IMR-90 (cell line): ENCODE measurements at places on chromosomes 6 and 20.

DNA sequence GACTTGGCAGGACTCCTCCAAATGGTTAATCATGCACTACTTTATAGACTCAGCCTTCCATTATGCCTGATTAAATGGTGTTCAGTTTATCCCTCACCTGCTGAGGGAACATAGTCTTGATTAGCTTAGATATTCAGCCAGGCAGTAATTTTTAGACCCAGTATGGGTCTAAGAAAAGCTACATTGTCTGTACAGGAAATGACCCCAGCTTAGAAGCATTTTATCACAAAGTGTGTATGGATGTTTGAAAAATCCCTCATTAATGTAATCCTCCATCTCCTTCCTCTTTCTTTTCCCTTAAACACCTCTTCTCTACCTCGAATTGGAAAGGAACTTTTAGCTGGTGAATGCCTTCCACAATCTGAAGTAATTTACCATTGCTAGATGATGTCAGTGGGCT, 252.2 kb upstream of the BMP2 start:
- peak; percentile 8 for DNase-seq

DNA sequence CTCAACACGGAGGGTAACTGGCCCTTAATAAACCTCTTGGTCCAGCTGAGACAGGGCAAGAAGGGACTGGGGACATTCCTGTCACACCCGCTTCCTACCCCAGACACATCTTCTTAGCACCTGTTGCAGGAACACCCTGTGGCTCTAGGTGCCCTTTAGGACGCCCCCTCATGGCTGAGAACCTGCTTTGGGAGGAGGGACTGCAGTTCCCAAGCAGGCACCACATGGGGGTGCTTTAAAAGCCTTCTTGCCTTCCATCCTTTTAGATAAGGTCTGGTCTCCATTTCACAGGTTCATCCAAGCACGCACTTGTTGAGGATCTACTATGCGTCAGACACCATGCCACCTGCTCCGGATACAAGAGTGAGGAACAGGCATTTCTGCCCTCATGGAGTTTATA, 26.6 kb downstream of the NSFL1C start:
- peak; percentile 12 for DNase-seq

GRCh38 chr6:90288404-90288803, 8.2 kb downstream of the BACH2 start:
- DNase-seq = peak; percentile 15

- DNase-seq = no peak
Measured at GRCh38 chr20:875115-875514, 41.0 kb downstream of the ANGPT4 start.

- no peak for DNase-seq
Measured at GRCh38 chr6:11662323-11662722, 116.3 kb downstream of the ADTRP start.

DNA sequence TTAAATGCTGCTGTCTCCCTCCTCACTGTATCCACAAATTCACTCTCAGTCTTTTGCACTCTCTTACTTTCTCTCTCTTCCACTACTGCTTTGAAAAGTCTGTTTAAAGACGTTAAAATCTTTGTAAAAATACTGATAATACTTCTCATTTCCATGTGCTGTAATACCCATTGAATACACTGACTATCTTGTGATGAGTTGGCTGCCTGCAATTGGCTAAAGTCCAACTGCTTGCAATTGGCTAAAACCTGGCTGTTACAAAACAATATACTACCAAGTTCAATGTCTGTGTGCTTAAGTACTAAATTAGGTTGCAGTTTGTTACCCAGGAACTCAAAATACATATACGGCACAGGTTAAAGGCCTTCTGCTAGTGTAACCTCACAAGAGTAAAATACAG, 264.8 kb downstream of the THBS2 start:
- DNase-seq = peak; percentile 44

GRCh38 chr6:14709066-14709670, 536.7 kb upstream of the JARID2 start:
- peak; percentile 45 for DNase-seq

- DNase-seq = no peak
Measured at GRCh38 chr6:8336406-8337057, 98.8 kb downstream of the SLC35B3 start.

- DNase-seq = no peak
Measured at GRCh38 chr6:33822575-33823395, 19.0 kb upstream of the MLN start.

GRCh38 chr20:32514760-32515159, 70.4 kb downstream of the NOL4L start:
- DNase-seq = no peak

- DNase-seq = peak; percentile 64
Measured at GRCh38 chr6:112086744-112087135, 542 bp downstream of the TUBE1 start.

- DNase-seq = peak; percentile 77
Measured at GRCh38 chr6:1424306-1424927, 35.0 kb downstream of the FOXF2 start.

- no peak for DNase-seq
Measured at GRCh38 chr20:5069141-5069806, 50.5 kb downstream of the PCNA start.

DNA sequence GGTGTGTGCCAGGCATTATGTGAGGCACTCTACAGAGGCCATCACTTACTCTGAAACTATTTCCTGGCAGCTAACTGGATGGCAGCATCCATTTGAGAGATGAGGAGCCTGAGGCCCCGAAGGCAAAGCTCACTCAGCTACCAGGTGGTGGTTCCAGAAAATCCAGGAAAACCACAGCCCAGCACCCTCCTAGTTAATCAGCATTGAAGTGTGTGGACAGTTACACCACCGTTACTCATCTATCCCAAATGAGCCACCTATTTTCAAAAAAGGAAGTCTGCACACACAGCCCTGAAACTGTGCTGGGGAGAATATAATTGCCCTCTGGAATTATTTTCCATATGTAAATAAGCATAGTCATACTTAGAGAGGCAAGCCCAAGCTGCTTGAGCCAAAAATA, 67.4 kb downstream of the CNBD2 start:
- no peak for DNase-seq

DNA sequence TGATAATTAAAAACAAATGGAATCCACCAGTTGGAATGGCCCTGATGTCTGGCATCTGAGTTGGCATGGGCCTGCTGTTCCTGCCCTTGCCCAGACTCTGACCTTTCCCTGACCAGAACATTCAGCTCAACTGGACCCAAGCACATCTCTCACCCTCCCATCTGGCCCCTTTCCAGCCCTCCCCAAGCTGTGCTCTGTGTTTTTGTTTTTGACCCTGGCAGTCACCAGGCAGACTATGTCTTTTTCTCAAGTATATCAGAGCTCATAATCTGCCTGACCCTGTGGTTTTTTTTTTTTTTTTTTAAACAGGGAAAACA, 117.6 kb downstream of the TRDN start:
- no peak for DNase-seq

- no peak for DNase-seq
Measured at GRCh38 chr20:37394543-37395409, 48.8 kb downstream of the SRC start.

GRCh38 chr6:106533054-106533453, 96.2 kb downstream of the RTN4IP1 start:
- no peak for DNase-seq

GRCh38 chr6:106765496-106765895, 136.1 kb downstream of the QRSL1 start:
- DNase-seq = no peak

DNA sequence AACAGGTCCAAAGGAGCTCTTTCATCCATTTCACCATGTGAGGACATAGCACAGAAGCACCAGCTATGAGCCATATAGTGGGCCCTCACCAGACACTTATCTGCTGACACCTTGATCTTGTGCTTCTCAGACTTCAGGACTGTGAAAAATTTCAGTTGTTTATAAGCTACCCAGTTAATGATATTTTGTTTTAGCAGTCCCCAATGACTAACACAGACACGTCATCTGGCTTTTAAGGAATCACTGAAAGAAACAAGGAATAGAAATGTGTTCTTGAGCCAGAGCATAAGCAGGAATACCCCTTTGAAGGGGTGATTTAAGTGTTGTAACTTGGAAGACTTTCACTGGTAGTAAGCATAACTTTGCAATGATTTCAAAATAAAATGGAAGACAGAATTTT, 214.7 kb upstream of the PTCHD4 start:
- peak; percentile 50 for DNase-seq

DNA sequence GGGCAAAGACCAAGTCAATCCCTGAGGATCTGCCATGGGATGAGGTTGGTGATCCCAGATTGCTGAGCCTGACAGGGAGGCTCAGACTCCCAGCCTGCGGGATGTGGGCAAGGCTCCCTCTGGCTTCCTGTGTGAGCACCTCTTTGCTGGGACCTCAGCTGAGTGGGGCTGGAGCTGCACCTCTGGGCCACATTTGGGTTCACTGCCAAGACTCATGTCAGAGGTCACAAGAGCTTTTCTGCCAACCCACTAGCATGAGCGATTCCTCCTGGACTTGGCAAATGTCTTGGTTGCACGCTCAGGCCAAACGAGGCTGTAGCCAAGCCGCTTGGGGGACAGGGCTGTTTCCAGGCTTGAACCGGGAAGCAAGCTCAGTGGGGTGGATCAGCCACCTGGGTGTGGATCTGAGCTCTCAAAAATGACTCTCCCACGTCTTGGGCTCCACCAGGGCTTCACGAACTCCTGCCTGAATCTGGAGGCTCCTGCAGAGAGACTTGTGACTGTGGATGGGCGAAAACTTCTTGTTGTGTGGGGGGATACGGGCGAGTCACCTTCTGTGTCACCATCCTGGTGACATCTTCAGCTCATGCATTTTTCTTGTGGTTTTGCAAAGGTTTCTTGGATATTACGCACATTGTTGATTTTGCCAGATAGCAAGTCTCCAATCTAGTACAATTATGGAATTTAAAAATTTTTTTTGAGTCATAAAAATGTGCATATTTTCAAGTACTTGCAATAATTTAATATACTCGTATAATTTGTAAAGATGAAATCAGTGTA, 359.5 kb downstream of the CDH4 start:
- peak; percentile 18 for DNase-seq
